ENCODE measurements at places on chromosomes 2 and 18. TPM values are rescaled to one million over a fixed set of nuclear protein-coding genes. Genes with fewer than 3 reads are reported as not detected.
A peak's percentile ranks its signal among the peaks of the same experiment; 100 is the strongest.

DNA sequence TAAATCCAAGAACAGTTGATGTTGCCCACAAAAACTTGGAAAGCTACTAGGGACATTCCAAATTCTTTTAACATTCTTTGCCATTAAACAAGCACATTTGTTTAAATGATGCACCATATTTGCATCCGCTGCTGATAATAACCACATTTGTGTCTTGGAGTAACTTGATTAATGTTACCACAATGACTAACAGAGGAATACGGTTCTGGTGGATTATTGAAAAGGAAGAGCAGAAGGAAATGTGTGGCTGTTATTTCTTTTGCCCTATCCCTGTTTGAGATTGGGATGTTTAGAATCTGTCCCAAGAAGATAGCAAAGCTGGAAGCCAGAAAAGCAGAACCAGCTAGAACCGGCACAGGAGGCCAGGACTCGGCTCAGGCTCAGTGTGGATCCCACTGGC lies 39.2 kb upstream of the RASGRP3 start:
- H3K36me3 ChIP-seq: no peaks in the 10 kb centered on the region
- peaks cover 10% of the 10 kb centered on the region for H3K27me3 ChIP-seq
- peak; percentile 25 for DNase-seq
- no peak overlapping the region for H3K27ac ChIP-seq

GRCh38 chr2:168789776-168790175 lies 12.7 kb upstream of the NOSTRIN start:
- peaks cover 11% of the 10 kb centered on the region for H3K27me3 ChIP-seq
- H3K27ac ChIP-seq: no peak overlapping the region
- no peak for DNase-seq
- no peaks in the 10 kb centered on the region for H3K36me3 ChIP-seq
- no peak overlapping the region for H3K4me3 ChIP-seq

DNA sequence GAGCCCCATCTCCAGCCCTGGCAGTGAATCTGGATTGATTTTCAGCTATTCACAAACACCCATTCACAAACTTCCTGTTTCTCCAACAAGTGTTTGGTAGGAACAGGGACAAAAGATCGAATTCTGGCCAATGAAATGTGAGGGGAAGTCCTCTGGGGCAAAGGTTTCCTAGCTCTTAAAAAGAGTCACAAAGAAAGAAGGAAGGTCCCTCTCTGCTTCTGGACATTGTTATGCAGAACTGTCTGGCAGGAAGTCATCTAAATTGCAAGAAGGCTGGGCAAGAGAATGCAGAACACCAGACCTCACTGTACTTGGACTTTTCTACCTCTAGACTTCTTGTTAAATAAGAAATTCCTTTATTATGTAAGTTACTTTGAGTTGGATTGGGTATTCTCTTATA lies 137.3 kb downstream of the CCDC148 start:
- no peak overlapping the region for H3K27ac ChIP-seq
- H3K4me1 ChIP-seq: peaks cover 11% of the 10 kb centered on the region
- no peaks in the 10 kb centered on the region for H3K36me3 ChIP-seq

GRHL1 gene
- 2.0 TPM for total RNA-seq
